ENCODE measurements at places on chromosomes 13 and 19.

GRCh38 chr13:63680704-63681103, 2265.1 kb upstream of the PCDH20 start:
- DNase-seq: no peak

- no peak for DNase-seq
Measured at GRCh38 chr13:98405107-98405571, 171.8 kb downstream of the STK24 start.

- no peak for DNase-seq
Measured at GRCh38 chr13:34911159-34911558, 30.9 kb upstream of the NBEA start.

GRCh38 chr13:104140552-104140951, 1074.3 kb upstream of the SLC10A2 start:
- no peak for DNase-seq

DNA sequence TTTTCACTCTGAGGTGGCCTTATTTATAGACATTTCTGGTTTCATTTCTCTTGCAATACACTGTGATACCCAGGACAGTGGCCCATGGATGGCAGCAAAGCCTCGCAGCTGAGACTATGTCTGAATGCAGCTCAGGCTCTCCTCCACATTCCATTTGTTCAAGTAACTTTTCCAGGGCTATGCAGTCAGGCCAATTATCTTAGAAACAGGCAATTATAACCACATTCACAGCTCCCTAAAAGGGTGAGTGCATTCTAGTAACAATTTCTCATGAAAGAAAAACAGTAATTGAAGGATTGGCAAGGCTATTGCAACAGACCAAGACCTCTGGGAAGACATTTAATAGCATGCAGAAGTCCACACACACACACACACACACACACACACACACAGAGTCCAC, 264.0 kb downstream of the TBC1D4 start:
- DNase-seq: no peak

- DNase-seq: no peak
Measured at GRCh38 chr13:74920920-74921319, 561.0 kb downstream of the TBC1D4 start.
